Fibroblast of skin of abdomen (primary cell): ENCODE measurements at places on chromosomes 3 and 15.
A peak's percentile ranks its signal among the peaks of the same experiment; 100 is the strongest.

DNA sequence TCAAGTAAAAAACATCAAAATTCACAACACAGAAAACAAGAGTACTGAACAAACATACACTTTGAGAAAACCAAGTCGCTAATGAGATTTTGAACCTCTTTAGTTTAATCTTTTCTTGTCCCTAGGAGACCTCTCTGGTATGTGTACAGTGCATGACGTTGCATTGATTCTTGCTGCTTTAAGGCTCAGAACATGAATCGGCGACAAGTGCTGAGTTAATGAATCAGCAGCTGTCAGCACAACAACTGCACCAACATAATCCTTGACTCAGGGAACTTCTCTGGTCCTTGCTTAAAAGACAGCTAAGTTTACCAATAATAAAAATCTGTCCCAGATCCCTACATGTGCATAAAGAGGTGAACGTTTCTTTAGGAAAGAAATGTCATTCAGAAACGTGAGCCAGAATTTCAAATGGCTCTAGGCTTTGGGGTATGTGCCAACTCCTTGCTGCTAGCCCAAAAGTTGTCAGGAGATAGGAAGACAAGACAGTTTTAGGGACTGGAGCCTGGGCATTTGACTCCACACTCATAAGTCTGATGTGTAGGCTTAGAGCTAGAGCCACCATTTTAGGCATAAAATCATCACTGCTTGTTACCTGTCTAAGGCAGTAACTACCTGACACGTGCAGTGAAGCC lies 86.9 kb downstream of the IL5RA start:
- DNase-seq, result no peak

GRCh38 chr3:177591379-177591778 lies 394.1 kb upstream of the TBL1XR1 start:
- peak; percentile 55 for DNase-seq

DNA sequence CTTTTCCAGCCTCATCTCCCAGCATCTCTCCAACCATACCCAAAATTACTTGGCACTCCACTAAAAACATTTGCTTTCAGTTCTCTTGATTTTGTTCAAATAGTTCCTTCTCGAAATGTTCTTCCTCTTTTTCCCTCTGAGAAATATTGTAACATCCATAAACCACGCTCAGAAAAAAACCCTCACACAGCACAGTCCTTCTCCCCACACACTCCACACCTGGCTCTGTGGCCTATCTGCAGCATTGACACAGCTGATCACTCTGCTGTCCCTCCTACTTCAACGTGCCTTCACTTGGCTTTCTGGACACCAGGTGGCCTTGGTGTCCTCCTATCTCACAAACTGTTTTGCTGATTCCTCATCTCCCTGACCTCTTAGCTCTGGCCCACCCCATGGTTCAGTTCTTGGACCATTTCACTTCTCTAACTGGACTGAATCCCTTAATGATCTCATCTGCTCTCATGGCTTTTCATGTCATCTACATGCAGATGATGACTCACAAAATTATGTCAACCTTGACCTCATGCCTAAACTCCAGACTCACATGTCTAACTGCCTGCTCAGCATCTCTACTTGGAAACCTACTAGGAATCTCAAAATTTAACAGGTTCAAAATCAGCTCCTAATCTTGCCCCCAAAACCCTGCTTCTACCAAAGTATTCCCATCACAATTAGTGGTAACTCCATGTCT lies 93.3 kb downstream of the TRIM42 start:
- DNase-seq, result no peak

- DNase-seq, result no peak
Measured at GRCh38 chr3:55894605-55895004, 407.5 kb upstream of the WNT5A start.

DNA sequence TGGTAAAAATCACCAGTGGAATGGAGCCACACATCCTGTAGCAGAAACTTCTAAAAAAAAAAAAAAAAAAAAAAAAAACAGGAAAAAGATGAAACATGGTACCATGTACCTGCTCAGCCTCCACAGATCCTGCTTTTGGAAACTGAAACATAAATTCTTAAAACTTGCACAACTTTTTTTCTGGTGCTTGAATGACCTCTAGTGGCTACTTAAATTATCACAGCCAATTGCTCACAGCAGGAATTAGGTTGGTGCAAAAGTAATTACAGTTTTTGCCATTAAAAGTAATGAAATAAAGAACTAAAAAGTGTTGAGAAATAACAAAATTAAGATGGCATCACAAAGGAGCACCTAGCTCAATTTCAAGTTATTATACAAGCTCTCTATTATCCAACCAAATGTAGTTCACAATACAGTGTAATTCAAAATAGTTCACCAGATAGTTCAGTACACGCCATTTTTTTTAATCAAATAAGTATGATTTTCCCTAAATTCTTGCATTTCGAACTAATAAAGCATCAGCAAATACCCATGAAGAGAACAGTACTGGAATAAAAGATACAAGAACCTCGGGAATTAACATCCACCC lies 80.6 kb downstream of the ULK4 start:
- peak; percentile 29 for DNase-seq

- DNase-seq, result peak; percentile 45
Measured at GRCh38 chr3:40137591-40138295, 171.8 kb upstream of the EIF1B start.

DNA sequence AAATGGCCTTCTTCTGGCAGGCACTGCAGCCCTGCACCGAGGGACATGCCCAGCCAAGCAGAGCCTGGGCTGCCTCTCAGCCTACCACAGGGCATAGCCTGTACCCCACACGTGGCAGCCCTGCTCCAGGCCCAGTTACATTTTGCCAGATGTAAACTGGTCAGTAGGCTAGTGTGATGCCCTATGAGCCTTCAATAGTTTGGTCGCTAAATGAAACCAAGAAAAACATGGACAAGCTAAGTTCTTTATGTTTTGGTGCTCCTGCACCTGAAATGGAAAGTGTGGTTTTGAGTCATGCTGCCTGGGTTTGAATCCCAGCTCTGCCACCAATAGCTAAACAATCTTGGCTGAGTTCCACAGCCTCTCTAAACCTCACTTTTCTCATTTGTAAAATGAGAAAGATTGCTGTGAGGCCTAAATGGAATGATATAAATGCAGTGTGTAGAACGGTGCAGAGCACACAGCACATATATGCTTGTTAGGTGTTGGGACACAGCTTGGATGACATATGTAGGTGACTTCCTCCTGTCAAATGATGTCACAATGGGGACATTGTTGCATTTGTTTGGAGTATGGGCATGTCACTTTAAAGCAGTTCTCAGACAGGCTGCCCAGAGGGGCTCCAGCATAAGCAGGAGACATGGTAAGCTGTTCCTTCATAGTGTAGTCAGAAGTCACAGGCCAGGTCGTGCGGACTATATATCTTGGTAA lies 57.4 kb downstream of the ZBTB38 start:
- peak; percentile 53 for DNase-seq

GRCh38 chr3:46566040-46566641 lies at the start of gene LRRC2:
TSS of gene LRRC2 (minus strand) at chr3:46566302. CDS start at chr3:46551591, 14,711 bp downstream.
- DNase-seq, result peak; percentile 74

- DNase-seq, result peak; percentile 90
Measured at GRCh38 chr3:194272861-194273742, 78.0 kb downstream of the CPN2 start.

- no peak for DNase-seq
Measured at GRCh38 chr3:48241796-48242455, 1.0 kb downstream of the ZNF589 start.

DNA sequence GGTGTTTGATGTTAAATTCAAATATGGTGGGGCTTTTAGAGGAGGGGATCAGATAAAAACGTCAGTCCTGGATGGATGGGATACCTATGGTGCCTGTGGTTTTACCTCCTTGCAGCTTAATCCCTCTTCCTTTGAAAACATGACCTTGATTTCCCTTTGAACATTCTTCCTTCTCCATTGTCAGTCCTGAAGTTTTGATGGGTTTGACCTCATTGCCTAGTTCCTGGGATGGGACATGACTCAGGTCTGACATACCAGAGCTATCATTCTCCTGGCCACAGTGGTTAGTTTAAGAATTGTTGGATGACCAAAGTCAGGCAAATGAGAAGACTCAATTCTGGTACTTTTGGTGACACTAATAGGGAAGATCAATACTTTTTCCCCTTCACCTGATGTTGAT lies 87.2 kb downstream of the PRICKLE2 start:
- peak; percentile 39 for DNase-seq
